ENCODE measurements at places on chromosomes 4 and X. TPM values are rescaled to one million over a fixed set of nuclear protein-coding genes. Genes with fewer than 3 reads are reported as not detected.

DNA sequence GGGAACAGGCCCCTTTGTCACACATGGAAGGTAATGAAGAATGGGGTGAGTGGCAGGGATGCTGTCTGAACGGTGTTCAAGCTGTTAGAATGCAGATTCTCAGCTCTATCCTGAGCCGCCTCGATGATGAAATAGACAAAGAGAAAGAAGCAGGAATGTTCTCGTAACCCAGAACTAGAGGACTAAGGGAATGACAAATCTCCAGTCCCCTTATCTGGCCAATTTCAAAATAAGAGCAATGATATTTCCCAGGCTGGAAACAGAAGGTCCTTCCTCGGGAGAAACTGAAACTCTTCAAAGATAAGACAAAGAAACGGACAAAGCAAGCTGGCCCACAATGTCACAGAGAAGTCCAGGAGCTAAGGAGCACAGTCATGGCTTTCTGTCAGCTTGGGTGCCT, 29.5 kb upstream of the MTNR1A start:
- DNase-seq: no peak

DNA sequence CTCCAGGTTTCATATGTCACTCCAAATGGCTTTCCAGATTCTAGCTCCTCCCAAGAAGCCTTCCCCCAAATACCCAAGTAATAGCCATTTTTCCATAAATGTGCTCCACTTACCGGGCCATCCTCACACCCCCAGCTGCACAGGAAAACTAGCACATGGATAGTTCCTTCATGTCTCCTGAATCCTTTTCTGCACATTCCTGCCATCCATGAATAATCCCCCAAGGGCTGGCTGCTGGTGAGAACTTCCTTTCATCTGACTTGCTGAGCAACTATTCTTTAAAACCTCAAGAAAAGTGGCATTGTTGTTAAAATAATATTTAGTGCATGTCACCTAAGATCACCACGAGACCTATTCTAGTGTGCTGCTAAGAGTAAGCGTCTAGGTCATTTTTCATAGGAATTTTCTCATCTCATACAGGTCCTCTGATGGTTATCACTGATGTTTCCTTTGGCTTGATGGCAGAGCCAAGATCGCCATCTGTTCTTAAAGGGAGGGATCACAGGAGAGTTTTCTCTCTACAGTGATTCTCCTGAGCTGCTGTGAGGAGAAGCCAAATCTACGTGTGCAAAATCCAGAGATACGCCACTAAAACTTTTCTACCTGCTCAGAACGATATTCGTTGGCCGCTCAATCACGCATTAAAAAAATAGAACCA, 71.3 kb downstream of the MAP3K15 start:
- DNase-seq: no peak

GRCh38 chr4:99642725-99643489, 14.7 kb downstream of the C4orf54 start:
- DNase-seq: no peak

DNA sequence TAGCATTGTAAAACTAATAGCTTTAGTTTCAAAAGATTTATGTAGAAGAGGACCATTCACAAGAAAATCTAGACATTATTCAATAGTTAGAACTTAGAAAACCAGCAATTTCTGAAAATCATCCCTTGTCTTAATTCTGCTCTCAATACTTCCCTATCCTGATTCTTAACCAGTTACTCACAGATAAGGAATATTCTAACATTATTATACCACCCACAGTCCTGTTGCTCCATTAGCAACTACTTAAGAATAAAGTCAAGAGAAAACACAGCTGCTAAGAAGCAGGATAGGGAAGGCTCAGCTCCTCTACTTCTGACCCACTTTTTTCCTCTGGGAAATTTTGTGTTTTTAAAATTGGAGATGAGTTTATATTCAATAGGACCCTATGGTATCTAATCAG, 47.7 kb downstream of the PHKA1 start:
- DNase-seq: no peak

DNA sequence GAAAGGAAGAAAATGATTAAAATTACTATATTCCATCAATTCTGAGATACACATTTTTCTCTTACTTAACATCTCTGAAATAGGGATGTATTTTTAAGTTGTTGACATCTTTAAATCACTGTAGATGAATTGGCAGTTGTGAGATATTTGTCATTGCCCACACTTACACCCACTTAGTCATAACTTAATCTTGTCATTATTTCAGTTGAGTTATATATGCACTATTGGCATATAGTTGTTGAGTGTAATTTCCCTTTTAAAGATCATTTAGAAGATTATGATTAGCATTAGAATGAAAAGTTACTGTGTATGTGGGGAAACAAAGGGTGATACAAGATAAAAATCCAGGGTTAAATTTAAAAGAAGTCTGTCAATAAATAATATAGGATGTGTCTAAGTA, 2.2 kb downstream of the AIMP1 start:
- DNase-seq: no peak

DNA sequence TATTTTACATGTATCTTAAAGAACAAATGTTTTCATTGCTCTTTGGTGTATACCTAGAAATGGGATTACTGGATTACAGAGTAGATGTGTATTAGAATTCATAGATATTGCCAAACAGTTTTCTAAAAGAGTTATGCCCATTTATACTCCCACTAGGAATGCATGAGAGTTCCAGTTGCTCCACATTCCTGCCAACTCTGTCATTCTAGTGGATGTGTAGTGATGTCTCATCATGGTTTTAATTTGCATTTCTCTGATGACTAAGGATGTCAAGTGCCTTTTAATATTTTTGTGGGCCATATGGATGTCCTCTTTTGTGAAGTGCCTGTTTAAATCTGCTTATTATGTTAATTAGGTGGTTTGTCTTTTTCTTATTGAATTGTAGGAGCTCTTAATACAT, 65.6 kb upstream of the BMP2K start:
- DNase-seq: no peak

DNA sequence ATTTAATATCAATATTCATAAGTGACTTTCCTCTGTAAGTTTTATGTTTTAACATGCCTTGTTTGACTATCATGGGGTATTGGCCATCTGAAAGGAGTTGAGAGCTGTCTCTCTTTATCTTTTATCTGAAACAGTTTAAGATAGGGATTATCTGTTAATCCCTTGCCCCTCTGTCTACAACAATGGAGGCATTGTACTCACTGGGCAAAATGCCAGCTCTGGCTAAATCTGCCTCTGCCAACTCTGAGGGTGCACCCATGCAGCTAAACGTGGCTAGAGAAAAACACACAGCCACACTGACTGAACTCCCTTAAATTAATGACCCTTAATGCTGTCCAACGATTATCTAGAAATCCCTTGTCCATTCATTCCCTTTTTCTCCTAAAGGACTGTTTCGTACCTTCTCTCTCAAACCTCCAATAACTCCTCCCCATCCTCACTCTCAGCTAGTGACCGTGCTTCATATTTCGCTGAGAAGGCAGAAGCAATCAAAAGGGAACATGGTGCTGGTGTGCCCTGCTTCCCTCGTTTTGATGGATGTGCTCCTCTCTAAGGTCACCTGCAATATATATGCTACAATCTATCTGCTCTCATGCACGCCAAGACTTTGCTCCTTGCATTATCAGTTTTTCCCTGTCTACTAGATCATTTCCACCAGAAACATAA, 10.3 kb downstream of the PHKA2 start:
- DNase-seq: no peak

GRCh38 chr4:68490826-68491457, 43.7 kb downstream of the TMPRSS11E start:
- DNase-seq: no peak

- DNase-seq: no peak
Observed at GRCh38 chr4:127776620-127777019, 5.5 kb upstream of the HSPA4L start.

GRCh38 chrX:138986235-138986634, 274.7 kb upstream of the FGF13 start:
- DNase-seq: no peak

- DNase-seq: no peak
Observed at GRCh38 chr4:152117933-152118507, 357.2 kb upstream of the GATB start.

DNA sequence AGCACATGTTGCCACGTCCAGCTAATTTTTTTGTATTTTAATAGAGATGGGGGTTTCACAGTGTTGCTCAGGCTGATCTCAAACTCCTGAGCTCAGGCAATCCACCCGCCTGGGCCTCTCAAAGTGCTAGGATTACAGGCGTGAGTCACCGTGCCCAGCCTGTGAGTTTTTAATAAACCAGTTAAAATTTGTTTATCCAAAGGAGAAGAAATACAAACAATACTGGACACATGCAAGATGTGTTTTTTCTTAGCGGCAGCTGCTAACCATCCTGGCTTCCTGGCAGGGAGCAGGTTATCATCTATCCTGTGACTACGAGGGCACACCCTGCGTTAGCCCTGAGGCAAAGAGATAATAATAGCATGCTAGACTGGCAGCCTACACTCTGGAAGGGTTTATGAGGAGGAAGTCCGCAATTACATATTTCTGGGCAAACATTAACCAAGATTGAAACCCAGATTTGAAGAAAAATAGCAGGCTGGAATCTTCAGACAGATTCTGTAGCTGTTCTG, 191.4 kb downstream of the SPRY1 start:
- no peak for DNase-seq

- no peak for DNase-seq
Observed at GRCh38 chr4:24877868-24878635, 34.8 kb downstream of the CCDC149 start.

DNA sequence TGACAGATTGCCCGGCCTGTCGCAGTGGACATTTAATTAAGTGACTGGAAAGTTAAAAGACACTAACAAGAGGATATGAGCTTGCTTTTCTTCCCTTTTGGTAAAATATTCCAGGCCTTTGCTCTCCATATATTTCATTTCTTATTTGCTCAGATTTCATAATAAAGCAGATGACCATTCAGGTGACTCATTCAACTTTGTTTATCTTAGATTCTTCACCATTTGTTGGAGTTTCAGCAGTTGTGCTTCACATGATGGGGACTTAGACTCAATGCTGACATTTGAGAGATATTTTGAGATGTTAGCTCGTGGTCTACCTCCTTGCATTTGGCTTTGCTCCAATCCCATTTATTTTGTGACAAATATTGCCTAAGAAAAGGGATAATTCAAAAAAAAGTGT, 312.2 kb downstream of the ARHGAP24 start:
- no peak for DNase-seq

GRCh38 chr4:23747281-23747735, 142.5 kb downstream of the PPARGC1A start:
- DNase-seq: no peak

DNA sequence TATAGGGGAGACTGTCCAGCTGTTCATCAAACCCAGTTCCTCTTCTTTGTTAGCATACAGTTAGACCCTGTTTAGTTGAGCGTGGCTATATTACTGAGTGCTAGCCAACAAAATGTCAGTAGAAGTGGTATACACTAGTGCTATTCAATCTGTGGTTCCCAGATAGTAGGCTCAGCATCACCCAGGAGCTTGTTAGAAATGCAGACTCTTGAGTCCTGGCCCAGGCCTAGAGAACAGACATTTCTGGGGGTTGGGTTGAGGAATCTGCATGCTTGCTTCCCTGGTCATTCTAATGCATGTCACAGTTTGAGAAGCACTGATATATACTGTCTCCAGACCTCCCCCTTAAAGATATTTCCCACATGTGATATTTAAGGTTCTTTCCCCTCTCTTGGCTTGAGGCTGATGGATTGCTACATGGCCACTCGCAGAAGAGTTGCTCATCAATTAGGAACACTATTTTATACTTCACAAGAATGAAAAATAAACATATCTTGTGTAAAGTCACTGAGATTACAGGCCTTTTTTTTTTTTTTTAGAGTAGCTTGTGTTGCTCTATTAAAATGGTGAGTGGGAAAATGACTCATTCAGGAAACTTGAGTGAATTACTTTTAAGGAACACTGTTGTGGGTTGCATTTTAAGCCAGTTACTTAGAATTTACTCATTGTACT, 289.0 kb downstream of the STIM2 start:
- DNase-seq: no peak

- peak; percentile 6 for DNase-seq
Observed at GRCh38 chrX:134244043-134244442, 7.1 kb downstream of the CCDC160 start.

DNA sequence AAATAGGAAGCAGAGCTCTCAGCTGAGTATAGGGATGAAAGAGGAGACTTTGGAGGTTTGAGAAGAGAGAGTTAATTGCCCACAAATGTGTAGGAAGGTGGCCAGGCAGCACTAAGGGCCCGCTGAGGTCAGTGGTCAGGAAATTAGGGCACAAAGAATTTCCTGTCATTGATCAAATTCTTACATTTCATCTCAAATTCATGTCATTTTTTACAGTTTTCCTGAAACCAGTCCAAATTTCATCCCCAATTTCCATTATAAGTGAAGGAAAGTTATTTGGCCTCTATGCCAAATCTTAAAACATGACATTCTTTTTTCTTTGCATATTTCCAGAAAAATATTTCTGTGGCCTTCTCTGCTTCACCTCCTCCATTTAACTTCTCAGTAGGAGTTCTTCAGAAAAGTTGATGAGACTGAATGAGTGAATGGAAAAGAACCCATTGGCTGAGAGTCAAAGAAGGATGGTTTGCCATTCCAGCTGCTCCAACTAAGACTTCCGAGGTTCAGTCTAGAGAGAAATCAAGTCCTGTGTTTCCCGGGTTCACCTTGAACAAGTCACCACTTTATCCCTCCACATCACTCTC, 68.7 kb upstream of the SPRY1 start:
- no peak for DNase-seq

DNA sequence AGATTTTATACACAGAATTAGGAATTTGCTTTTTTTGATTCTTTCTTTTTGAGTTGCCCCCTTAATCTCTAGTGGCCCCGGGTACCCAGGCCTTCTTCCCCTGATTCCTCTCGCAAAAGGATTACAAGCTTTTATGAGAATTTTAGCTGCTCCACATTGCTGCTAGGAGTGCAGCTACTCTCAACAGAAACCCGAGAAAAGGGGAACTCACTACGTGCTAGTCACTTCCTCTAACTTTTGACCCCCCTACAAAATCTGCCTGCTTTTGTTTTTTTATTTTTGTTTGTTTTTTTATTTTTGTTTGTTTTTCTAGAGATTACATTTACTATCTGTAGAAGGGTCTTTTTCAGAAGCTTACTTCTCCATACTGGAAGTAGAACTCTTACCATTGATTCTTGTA, 64.1 kb downstream of the ZNF81 start:
- DNase-seq: no peak

The PLP1 gene
- 2.4 TPM for total RNA-seq

The CCDC110 gene
- 4.5 TPM for total RNA-seq

The PLXNB3 gene
- 5.6 TPM for total RNA-seq

The RPS6KA3 gene
- 42.8 TPM for total RNA-seq

The ITGB1BP2 gene
- total RNA-seq: 1.8 TPM

The LONRF3 gene
- 5.5 TPM for total RNA-seq

The MAP3K15 gene
- 3.7 TPM for total RNA-seq

The CT45A10 gene
- total RNA-seq: not detected

The CENPU gene
- total RNA-seq: 2.5 TPM

The SPATA4 gene
- total RNA-seq: 1.2 TPM

The CTAG2 gene
- total RNA-seq: 0.28 TPM

The ZCCHC18 gene
- total RNA-seq: 0.79 TPM

The CXCL10 gene
- total RNA-seq: 1.4 TPM

The RAB9B gene
- total RNA-seq: 1.1 TPM

The MAGEA4 gene
- not detected for total RNA-seq

The CAMK2D gene
- total RNA-seq: 34.7 TPM
